ENCODE measurements at places on chromosomes 5 and 9. TPM values are rescaled to one million over a fixed set of nuclear protein-coding genes. Genes with fewer than 3 reads are reported as not detected.

- no peak overlapping the region for H3K4me3 ChIP-seq
- H3K4me1 ChIP-seq, result peaks cover 52% of the 10 kb centered on the region
- H3K27ac ChIP-seq, result peak overlapping the region; percentile 15
- DNase-seq, result peak; percentile 80
Measured at GRCh38 chr5:173474881-173475287, 141.6 kb downstream of the BOD1 start.

DNA sequence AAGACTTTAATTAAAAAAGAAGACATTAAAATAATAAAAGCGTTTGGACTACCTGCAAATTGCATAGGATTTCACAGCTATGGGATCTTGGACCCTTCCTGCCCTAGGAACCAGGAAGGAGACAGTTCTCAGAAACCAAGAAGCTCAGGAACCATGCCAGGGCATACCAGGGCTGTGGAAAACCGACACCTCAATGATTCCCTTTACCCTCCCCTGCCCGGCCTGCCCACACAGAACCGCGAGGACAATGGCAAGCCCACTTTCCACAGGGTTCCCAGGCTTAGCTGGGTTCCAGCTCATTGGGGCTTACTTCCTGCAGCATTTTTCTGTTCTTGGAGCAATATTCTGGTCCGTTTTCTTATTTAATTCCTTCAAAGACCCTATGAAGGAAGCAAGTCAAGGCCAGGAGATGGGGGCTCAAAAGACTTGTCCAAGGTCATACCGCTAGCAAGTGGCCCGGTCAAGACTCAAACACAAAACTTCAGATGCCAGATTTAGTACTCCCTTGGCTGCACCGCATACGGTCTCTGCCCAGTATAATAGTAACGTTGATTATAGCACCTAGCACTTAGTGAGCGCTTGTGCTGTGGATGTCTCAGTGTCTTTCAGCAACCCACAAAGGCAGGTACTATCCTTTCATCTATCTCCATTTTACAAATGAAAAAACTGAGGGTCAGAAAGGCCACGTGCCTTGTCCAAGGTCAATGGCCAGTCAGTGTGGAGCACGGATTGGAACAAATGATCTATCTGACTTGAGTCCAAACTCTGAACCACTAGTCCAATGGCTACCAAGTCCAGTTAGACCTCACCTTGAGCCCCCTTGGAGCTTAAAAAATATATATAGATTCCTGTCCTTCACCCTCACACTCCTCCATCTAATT lies 6.8 kb downstream of the FAT2 start:
- H3K27ac ChIP-seq, result no peak overlapping the region
- no peaks in the 10 kb centered on the region for H3K27me3 ChIP-seq
- H3K36me3 ChIP-seq, result no peaks in the 10 kb centered on the region
- H3K4me3 ChIP-seq, result no peak overlapping the region
- H3K4me1 ChIP-seq, result no peaks in the 10 kb centered on the region

DNA sequence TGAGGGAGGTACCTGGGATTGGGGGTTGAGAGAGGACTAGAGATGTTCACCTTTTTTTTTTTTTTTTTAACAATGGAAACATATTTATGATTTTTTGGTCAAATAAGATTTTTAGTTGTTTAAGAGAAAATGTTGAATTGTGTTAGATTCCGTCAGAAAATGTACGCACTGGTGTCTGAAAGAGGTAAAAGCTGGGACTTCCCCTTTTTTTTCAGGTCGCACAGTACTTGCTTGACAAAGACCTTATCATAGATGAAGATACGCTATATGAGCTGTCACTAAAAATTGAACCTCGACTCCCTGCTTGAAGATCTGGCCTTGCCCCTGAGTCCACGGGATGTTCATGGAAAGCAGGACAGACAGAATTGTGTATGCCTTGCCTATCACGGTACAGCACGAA lies 7.7 kb upstream of the CKMT2 start:
- H3K36me3 ChIP-seq, result no peaks in the 10 kb centered on the region
- H3K27ac ChIP-seq, result no peak overlapping the region
- H3K4me1 ChIP-seq, result no peaks in the 10 kb centered on the region
- H3K4me3 ChIP-seq, result no peak overlapping the region
- DNase-seq, result no peak

DNA sequence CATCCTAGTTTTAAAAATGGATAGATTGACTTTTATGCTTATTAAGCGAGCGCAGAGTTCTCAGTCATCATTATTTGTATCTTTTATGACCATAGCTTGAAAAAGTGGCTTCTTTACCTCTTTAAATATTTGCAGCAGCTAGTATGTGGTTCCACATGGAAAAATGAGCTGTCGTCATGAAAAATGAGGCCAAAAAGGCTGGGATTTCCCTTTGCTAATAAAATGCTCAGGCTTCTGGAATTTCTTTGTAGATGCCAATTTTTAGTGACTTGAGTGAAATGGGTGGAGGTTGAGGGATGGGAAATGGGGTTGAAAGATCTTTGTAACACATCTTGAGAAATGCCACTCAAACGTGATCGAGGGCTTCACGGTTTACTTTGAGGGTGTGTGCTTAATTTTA lies 35.2 kb downstream of the RAI14 start:
- H3K27ac ChIP-seq, result peak overlapping the region; percentile 70
- peaks cover 46% of the 10 kb centered on the region for H3K36me3 ChIP-seq
- peak; percentile 84 for DNase-seq
- no peak overlapping the region for H3K4me3 ChIP-seq
- peaks cover 41% of the 10 kb centered on the region for H3K4me1 ChIP-seq

DNA sequence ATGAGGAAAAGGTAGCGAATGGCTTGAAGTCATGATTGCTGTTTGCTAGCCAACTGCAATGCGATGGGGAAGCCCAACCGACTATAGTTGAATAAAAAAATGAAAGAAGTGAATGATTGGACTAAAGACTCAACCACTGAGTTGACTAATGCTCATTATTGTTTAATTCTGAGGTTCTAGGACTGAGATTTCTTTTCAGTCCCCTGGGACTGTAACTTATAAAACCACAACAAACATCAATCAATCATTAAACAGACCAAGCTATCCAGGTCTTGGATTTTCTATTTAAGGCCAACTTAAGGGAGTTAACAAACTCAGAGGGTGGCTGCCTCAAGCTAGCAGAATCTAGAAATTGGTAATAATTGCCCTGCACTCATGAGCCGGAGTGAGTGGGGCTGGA lies 154.2 kb downstream of the DOCK2 start:
- H3K4me3 ChIP-seq, result no peak overlapping the region
- H3K36me3 ChIP-seq, result no peaks in the 10 kb centered on the region
- H3K4me1 ChIP-seq, result peaks cover 10% of the 10 kb centered on the region

- peak overlapping the region; percentile 63 for H3K4me3 ChIP-seq
- H3K27me3 ChIP-seq, result no peaks in the 10 kb centered on the region
- H3K27ac ChIP-seq, result peak overlapping the region; percentile 98
- H3K36me3 ChIP-seq, result peaks cover 13% of the 10 kb centered on the region
Measured at GRCh38 chr5:172102913-172103626, 85.0 kb downstream of the STK10 start.

GRCh38 chr5:41465493-41466171 lies 44.8 kb downstream of the PLCXD3 start:
- no peaks in the 10 kb centered on the region for H3K27me3 ChIP-seq
- DNase-seq, result peak; percentile 16
- H3K27ac ChIP-seq, result no peak overlapping the region
- no peak overlapping the region for H3K4me3 ChIP-seq

- no peak for DNase-seq
- no peak overlapping the region for H3K4me3 ChIP-seq
- H3K27ac ChIP-seq, result no peak overlapping the region
Measured at GRCh38 chr5:154627698-154628678, 127.2 kb upstream of the LARP1 start.

- peak; percentile 60 for DNase-seq
- H3K27ac ChIP-seq, result no peak overlapping the region
- H3K4me1 ChIP-seq, result peaks cover 8% of the 10 kb centered on the region
- H3K4me3 ChIP-seq, result no peak overlapping the region
- H3K27me3 ChIP-seq, result no peaks in the 10 kb centered on the region
- H3K36me3 ChIP-seq, result no peaks in the 10 kb centered on the region
Measured at GRCh38 chr9:88574953-88575352, 40.0 kb downstream of the NXNL2 start.

DNA sequence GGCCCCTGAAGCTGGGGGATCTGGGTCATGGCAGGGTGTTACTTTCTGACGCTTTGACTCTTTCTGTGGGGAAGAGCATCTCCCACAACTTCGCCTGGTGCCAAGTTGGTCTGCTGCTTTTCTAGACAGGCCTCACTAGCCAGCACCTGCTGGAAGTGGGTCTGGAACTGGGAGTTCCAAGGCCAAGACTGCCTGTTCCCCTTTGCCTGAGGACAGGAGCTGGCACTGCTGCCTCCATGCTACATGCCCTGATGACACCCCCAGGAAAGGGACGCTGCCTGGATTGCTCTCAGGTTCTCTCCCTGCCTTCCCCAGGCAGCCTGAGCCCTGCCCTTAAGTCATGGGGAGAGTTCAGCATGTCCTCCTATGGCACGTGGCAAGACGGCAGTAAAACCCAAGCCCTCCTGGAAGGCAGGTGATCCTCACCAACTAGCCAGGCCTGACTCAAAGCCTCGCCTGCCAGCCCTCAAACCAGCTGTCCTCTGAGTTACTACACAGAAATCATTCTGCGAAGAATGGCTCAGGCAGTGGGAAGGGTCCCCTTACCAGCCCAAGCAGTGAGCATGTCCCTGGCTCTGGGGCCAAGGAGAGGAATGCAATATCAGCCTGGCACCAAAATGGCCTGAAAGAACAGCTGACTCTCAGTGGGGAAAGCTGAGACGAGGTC lies 35.8 kb downstream of the SEC61B start:
- DNase-seq, result no peak
- no peaks in the 10 kb centered on the region for H3K36me3 ChIP-seq
- no peak overlapping the region for H3K27ac ChIP-seq
- H3K4me1 ChIP-seq, result peaks cover 4% of the 10 kb centered on the region
- H3K4me3 ChIP-seq, result no peak overlapping the region
- no peaks in the 10 kb centered on the region for H3K27me3 ChIP-seq

Gene NRG2
- 0.54 TPM for total RNA-seq

Gene IQGAP2
- 1.9 TPM for total RNA-seq

Gene POU5F2
- total RNA-seq, result 0.54 TPM

Gene RFESD
- total RNA-seq, result 0.87 TPM

Measured in astrocyte (in vitro differentiated cells and primary cell).